ENCODE measurements at places on chromosomes 7 and 10.

DNA sequence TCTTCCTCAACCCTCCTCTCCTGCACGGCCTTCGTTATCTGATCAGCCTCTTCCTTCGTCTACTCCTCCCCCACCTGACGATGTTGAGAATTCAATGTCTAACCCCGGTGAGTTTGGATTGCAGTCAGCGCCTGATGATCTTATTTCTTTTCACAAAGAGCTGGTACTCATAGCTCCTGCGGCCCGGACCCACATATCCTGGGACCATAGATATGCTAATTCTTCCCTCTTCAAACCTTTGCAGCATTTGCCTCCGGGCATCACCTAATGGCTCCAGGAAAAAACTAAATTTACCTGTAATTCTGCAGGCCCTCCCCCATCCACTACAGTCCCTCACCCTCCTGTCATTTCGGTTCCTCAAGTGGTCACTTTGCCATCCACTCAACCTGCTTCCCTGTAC is 12.4 kb upstream of the DDC start:
- no peak for DNase-seq

DNA sequence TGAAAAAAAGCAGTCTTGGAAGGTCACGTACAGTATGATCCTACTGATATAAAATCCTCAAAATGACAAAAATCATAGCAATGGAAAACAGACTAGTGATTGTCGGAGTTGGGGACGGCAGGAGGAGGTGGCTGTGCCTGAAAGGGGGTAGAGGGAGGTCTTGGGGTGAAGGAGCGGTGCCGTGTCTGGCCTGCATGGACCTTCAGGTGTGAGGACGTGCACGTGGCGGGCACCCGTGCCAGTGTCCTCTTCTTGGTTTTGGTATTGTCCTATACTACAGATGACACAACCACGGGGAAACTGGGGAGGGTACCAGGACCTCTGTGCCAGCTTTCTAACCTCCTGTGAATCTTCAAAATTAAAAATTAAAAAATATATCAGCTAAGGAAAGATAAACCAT is 73.0 kb downstream of the COBL start:
- no peak for DNase-seq

DNA sequence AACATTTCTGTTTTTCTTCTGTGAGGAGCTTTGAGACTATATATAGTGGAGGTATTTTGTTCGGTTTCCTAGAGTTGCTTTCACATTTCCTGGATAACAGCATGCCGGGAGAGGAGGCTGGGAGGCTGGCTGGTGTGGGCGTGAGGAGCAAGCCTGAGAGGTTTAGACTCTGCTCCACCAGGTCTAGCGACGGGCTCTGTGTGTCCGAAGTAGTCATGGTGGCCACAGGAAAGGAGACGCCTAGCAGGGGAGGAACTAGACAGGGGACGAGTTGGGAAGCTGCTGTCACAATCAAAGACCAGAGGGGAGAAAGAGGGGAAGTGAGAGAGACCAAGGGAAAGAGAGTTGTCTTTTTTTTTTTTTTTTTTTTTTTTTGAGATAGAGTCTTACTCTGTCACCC is 19.6 kb downstream of the PTPRE start:
- DNase-seq: no peak

- DNase-seq: no peak
Observed at GRCh38 chr7:97014145-97014750, 8.9 kb downstream of the DLX6 start.

- no peak for DNase-seq
Observed at GRCh38 chr10:43347997-43348396, 23.4 kb upstream of the FXYD4 start.

DNA sequence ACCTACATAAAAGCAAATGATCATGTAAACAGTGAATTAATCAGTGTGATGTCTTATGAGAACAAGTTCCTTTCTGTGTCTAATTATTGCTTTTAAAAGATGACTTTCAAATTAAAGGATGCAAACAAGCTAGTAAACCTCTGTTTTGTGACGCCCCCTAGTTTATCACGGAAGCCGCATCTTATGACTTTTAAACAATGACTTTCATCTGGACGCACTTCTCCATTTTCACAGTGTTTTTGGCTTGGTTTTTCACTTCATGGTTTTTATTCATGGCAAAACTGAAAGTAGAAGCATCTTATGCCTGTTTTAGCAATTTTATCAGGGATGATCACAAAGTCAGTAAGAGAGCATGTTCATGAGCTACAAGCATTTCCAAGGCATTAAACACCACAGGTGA is 35.0 kb downstream of the ITGA8 start:
- no peak for DNase-seq

- DNase-seq: peak; percentile 58
Observed at GRCh38 chr7:151875942-151876898, 695 bp downstream of the PRKAG2 start.

DNA sequence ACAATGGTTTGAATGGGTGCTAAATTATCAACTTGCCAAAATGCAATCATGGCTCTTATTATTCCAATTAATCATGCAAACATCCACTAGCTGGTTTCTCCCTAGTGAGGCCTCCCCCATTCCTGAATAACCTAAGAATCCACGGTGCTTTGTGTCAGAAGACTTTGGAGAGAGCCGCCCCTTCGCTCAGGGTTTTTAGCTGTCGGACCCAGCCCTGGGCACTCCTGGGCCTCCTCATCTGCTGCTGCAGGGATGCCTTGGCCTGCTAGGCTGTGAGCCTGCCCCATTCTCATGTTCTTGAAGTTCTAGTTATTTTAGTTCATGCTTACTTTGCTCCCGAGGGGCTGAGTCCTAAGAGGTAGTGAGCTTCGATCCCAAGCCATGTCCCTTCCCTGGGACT is 34.1 kb upstream of the SFRP5 start:
- DNase-seq: no peak

DNA sequence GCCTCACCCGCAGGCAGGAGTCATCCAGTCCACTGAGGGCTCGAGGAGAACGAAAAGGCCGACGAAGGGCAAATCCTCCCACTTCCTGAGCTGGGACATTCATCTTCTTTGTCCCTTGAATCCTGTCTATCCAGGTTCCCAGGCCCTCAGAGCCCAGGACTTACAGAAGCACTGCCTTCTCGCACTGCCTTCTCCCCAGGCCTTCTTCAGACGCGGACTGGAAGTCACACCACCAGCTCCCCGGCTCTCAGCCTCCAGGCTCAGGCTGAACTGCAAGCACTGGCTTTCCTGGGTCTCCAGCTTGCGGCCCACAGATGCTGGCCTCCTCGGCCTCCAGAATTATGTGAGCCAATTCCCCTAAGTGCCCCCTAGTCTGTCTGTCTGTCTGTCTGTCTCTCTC is 6.4 kb upstream of the MMP21 start:
- no peak for DNase-seq

GRCh38 chr10:119222537-119222936 is 15.2 kb downstream of the GRK5 start:
- no peak for DNase-seq

GRCh38 chr10:28661035-28661434 is 16.3 kb upstream of the BAMBI start:
- no peak for DNase-seq

GRCh38 chr10:9024210-9024609 is 969.7 kb downstream of the GATA3 start:
- no peak for DNase-seq

GRCh38 chr10:110783509-110784107 is 88.1 kb upstream of the PDCD4 start:
- DNase-seq: peak; percentile 54

DNA sequence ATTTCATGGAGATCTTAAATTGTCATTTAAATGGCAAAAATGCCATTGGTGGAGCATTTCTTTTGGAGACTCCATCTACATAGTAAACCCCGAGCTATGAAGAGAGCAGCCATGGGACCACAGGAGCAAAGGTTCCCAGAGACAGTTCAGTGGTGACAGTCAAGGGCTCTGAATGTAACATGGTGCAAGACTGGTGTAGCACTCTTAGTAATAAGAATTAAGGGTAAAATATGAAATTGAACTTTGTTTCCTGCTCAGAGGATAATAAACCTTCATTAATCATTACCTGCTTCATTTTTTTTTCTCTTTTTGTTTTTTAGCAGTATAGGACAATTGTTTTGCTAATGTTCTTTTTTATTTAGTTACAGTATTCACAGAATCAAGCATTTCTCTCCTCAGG is 717.5 kb upstream of the POM121L12 start:
- no peak for DNase-seq

DNA sequence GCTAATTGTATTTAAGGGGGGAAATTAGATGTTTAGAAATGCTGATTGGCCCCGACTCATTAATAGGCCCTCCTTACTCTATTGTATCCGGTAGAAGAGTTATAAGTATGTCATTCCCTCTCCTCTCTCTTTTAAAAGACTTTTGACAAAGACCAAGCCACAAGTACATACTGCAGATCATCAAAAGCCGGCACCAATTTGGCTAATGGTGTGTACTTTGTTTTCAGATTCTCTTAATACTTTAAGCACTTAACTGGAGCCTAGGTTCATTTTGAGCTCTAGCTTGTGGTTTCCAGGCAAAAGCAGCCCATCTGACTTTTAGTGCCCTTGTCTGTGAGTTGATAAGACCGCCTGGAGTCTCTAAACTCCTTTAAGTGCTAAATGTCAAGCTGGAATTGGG is 210.0 kb upstream of the LYZL1 start:
- no peak for DNase-seq

GRCh38 chr7:47458057-47458456 is 123.9 kb downstream of the TNS3 start:
- DNase-seq: no peak

GRCh38 chr10:51857305-51857704 is 157.9 kb upstream of the CSTF2T start:
- DNase-seq: no peak

GRCh38 chr10:49398000-49398861 is 2.3 kb upstream of the DRGX start:
- DNase-seq: peak; percentile 45

- DNase-seq: no peak
Observed at GRCh38 chr10:110113670-110114337, 93.6 kb upstream of the MXI1 start.

DNA sequence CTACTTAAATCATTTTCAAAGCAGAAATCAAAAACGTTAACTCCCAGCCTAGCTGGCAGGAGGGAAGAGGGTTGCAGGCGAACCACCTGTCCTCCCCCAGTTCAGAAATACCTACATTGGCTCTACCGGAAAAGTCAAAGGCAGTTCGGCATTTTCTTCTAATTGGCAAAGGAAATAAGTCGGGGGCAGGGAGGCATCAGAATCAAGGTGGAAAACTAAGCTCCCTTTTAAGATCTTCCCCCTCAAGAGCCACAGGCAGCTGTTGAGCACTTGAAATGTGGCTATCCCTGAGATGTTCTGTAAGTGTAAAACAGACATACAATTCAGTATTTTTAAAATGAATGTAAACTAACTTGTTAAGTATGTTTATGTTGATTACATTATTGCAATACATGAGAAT is 957 bp upstream of the ELMO1 start:
- DNase-seq: no peak

GRCh38 chr10:75187961-75188426 is 22.6 kb upstream of the VDAC2 start:
- DNase-seq: peak; percentile 31

DNA sequence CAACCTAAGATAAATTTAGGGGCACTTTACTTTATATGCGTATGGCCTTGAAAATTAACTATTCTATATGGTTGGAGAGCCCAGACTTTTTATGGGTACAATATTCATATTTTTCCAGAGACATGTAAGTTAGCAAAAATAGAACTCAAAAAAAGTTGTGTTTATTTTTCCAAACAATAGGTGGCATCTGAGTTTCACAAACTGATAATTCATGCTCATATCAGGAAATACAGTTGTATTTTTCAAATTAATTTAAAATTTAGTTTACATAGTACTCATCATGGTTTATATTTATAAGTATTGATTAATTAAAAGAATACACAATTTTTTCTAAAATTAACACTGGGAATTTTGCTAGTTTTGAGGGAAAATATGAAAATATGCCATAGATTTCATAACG is 34.6 kb downstream of the ANKRD7 start:
- no peak for DNase-seq

GRCh38 chr7:134639061-134639460 is 7.6 kb upstream of the BPGM start:
- DNase-seq: no peak

GRCh38 chr10:113872139-113873030 is 17.9 kb downstream of the NHLRC2 start:
- DNase-seq: no peak

GRCh38 chr10:50579491-50580261 is 44.1 kb downstream of the SGMS1 start:
- no peak for DNase-seq

DNA sequence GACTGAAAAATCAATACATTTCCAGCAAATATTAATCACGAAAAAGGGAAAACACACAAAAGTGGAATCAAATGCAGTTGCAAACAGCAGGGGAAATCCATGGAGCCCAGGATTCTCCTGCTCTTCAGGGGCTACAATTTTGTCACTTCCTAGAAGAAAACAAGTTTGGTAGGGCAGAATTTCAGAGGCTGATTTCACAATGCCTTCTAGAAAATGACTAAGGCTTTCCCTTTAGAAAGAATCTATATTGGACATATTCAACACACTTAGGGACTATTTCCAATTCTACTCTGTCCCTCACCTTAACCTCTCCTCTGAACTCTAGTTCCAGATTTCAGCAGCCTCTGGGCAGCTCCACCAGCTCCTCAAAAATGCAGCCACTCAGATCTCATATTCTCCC is 111.3 kb downstream of the HECTD2 start:
- DNase-seq: no peak

GRCh38 chr10:100482181-100482833 is 19.5 kb downstream of the WNT8B start:
- peak; percentile 38 for DNase-seq

- no peak for DNase-seq
Observed at GRCh38 chr7:146479040-146479439, 362.4 kb downstream of the CNTNAP2 start.

DNA sequence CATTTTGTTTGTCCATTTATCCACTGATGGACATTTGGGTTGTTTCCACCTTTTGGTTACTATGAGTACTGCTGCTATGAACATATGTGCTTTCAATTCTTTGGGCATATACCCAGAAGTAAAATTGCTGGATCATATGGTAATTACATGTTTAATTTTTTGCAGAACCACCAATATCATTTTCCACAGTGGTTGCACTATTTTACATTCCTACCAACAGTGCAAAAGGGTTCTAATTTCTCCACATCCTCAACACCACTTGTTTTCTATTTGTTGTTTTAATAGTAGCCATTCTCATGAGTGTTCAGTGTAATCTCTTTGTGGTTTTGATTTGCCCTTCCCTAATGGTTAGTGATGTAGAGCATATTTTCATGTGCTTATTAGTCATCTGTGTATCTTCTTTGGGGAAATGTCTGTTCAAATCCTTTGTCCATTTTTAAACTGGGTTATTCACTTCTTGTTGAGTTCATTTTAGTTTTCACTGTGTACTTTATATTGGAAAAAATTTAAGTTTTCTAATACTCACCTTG is 101.9 kb downstream of the HIBADH start:
- no peak for DNase-seq

GRCh38 chr10:102595897-102596296 is 48.4 kb upstream of the TRIM8 start:
- DNase-seq: no peak

GRCh38 chr10:113533801-113534200 is 19.1 kb upstream of the HABP2 start:
- no peak for DNase-seq
